Muscle of leg (tissue), 16 donors: ENCODE measurements at places on chromosomes 2 and 18.

DNA sequence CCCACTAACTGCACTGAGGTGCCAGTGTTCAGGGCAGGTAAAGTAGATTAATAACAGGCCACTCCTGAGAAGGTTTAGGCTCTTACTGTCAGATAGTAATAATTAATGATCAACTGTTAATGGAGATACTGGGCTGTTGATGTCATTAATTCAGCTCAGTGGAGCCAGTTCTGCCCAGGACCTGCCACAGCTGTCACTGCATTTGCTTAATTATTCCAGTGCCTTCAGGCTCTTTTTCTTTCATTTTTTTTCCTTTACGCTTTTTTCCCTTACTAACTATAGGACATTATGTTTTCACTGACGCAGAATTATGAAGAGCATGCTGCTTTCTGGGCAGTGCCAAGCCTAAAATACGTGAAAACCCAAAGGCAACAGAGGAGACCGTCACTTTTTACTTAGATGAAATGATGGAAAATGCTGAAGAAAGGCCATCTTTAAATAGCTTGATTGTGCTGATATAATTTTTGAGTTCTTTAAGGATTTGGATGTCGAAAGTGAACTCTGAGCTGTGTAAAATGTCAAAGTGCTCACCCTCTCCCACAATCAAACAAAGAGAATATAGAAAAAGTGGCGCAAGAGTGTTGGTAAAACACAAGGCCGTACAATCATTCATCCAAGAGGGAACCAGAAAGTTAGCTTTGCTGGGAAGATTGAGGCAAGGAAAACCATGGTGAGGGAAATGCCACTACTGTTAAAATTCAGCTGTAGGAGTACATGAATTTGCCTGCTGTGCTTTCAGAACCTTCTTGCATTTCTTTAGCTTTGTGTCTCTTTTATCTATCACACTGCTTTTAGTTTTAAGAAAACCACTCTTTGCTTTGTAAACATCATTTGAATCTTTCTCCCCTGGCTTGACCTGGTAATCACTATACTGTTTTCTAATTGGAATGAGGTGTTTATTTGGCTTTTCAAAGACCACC, 192.0 kb upstream of the ZEB2 start:
- H3K4me1 ChIP-seq, result no peaks in the 10 kb centered on the region
- no peaks in the 10 kb centered on the region for H3K27me3 ChIP-seq
- H3K4me3 ChIP-seq, result no peak overlapping the region
- H3K27ac ChIP-seq, result peak overlapping the region; percentile 23

DNA sequence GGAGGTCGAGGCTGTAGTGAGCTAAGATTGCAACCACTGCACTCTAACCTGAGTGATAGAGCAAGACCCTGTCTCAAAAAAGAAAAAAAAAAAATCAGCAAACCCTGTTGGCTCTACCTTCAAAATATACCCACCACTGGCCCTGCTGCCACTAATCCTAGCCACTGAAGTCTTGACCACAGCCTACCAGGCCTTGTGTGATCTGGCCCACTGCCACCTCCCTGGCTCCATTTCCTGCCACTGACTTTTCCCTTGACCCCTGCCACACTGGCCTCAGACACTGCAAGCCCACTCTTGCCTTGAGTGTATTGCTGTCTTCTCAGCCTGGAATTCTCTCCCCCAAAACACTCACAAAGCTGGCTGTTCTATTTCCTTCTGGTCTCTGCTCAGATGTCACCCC, 33.7 kb downstream of the SH2D6 start:
- H3K27ac ChIP-seq, result no peak overlapping the region
- no peaks in the 10 kb centered on the region for H3K36me3 ChIP-seq
- H3K4me3 ChIP-seq, result no peak overlapping the region
- DNase-seq, result no peak
- peaks cover 2% of the 10 kb centered on the region for H3K4me1 ChIP-seq
- H3K27me3 ChIP-seq, result no peaks in the 10 kb centered on the region

DNA sequence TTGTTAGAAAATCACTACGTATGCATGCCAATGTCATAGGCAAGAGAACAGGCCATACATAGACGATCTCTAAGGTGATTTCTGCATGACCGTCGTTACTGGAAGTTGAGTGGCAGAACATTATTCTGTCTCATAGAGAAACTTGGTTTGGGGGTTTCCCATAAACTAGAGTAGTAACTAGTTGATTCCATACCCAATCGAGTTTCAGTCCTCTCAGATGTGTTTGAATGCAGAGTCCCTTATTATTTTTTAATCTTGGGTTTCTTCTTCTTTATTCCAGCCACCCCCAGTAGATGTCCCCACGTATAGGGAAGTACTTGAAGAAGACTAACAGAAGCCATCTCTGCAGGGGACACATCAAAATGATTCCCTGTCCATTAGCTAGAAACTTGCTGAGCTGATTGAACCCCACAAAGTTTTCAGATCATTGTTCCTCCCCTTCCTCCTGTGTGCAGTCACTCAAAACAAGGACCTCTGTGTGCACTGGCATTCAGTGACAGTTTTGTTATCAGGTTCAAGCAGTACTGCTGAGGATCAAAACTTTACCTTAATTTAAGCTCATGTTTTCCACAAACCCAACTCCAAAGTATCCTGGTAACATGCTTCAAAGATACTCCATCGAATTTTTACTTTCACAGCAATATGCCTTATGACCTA, 68.4 kb upstream of the CDCA7 start:
- H3K27ac ChIP-seq, result no peak overlapping the region
- DNase-seq, result no peak
- H3K4me3 ChIP-seq, result no peak overlapping the region
- no peaks in the 10 kb centered on the region for H3K36me3 ChIP-seq

GRCh38 chr2:85470850-85471800, 52.6 kb downstream of the SH2D6 start:
- no peaks in the 10 kb centered on the region for H3K27me3 ChIP-seq
- H3K27ac ChIP-seq, result no peak overlapping the region
- H3K36me3 ChIP-seq, result no peaks in the 10 kb centered on the region
- H3K4me3 ChIP-seq, result no peak overlapping the region
- peaks cover 8% of the 10 kb centered on the region for H3K4me1 ChIP-seq

GRCh38 chr2:49598231-49598630, 443.9 kb upstream of the FSHR start:
- no peaks in the 10 kb centered on the region for H3K36me3 ChIP-seq
- no peaks in the 10 kb centered on the region for H3K4me1 ChIP-seq
- H3K4me3 ChIP-seq, result no peak overlapping the region
- DNase-seq, result no peak
- H3K27me3 ChIP-seq, result no peaks in the 10 kb centered on the region

DNA sequence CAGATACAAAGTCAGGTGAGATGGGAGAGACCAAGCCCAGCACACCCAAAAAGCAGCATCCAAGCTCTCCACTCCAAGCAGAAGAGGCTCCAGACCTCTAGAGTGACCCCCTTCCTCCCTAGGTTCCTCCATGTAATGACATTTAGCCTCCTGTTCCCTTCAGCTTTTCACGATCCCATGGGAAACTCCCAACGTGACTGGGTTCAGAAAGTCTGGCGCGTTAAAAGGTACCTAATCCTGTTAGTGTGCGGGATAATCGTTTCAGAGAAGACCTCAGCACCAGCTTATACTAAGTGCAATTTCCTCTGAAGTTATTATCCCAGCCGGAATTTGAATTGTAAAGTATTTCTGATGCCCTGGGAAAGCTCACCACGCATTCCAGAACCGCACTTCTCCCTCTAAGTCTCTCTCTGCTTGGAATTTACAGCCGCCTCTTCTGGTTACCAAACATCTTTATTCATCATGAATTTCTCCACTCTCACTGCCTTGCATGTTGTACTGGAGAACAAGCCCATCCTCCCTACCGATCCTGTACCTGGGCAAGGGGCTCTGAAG, 46.9 kb downstream of the CCBE1 start:
- no peak overlapping the region for H3K4me3 ChIP-seq
- H3K27me3 ChIP-seq, result peaks cover 2% of the 10 kb centered on the region
- DNase-seq, result no peak
- no peaks in the 10 kb centered on the region for H3K36me3 ChIP-seq
